GM04503 (cell line): ENCODE measurements at places on chromosomes 1 and 21.
A peak's percentile ranks its signal among the peaks of the same experiment; 100 is the strongest.

GRCh38 chr1:29546496-29546895 lies 310.2 kb downstream of the PTPRU start:
- no peak for DNase-seq

GRCh38 chr1:196650403-196650802 lies 1.4 kb upstream of the CFH start:
- DNase-seq = no peak

DNA sequence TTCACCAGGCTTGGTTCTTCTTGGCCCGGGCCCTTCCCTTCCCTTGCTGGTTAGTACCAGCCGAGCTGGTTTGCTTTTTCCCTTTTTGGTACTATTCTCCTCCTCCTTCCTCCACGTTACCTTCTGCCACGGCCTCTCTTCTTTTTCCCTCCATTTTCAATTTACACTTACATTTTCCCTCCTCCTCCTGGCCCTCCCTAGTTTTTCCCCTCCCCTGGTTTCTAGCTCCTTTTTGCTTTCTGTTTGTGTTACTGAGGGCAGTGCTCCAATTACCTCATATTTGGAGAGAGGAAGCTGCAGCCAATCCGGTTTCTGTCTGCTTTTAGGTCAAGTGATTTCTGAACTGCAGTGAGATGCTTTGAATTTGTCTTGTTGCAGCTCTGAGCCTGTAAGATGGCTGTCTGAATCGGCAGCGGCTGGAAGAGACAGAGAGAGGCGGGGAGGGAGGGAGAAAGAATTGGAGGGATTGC lies 63.7 kb downstream of the MACF1 start:
- DNase-seq = peak; percentile 70

- no peak for DNase-seq
These were observed 49.5 kb downstream of the KIAA1614 start for GRCh38 chr1:180962178-180962577.

- DNase-seq = no peak
These were observed 161.6 kb upstream of the KCNJ15 start for GRCh38 chr21:38095220-38095619.

GRCh38 chr1:153352523-153352922 lies 3.9 kb upstream of the PGLYRP4 start:
- DNase-seq = peak; percentile 11

- DNase-seq = no peak
These were observed 135.1 kb downstream of the AK5 start for GRCh38 chr1:77416692-77417450.

DNA sequence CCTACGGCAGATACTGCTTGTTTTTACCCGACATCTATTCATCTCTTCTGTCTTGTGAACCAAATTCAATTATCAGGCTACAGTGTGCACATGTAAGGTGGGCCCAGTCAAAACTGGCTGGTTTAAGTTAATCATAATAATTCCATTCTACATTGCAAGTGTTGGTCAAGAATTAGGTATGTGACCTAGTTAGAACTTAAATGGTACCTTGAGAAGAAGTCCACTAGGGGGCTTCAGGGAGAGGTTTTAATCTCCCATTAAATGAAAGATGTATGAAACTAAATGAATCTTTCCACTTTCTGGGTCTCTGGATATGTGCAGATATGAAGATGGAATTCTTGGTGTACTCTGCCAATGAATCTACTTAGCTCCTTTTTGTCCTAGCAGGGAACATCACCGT lies 187.1 kb downstream of the CDC42BPA start:
- DNase-seq = peak; percentile 10

DNA sequence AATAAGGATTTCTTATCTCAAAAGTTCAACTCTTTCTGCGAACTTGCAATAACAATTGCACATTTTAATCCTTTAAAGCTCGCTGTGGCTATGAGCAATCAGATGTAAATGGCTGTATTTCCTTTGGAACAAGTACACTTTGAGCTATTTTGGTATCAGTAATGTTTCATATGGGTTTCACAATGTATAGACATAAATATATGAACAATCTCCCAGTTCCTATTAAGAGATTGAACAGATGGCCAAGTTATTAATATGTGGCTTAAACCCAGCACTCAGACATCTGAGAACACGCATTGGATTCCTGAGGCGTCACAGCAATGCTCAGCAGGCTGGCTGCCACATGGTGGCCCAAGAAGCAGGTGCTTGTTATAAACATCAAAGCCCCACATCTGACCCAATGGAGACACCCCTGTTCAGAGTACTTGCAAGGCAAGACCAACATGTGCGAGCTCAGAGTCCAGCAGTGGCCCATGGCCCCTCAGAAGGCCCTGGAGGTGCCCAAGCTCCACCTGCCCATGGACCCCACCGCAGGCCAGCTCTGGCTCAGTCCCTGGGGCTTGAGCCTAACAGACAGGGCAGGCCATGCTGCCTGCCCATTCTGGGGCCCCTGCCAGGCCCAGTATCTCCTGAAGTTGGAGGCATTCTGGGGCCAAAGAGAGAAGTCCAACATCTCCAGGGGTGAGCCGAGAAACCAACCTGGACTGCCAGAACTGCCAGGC lies 23.7 kb downstream of the PSMG1 start:
- no peak for DNase-seq

GRCh38 chr1:29696656-29697390 lies 460.5 kb downstream of the PTPRU start:
- no peak for DNase-seq

DNA sequence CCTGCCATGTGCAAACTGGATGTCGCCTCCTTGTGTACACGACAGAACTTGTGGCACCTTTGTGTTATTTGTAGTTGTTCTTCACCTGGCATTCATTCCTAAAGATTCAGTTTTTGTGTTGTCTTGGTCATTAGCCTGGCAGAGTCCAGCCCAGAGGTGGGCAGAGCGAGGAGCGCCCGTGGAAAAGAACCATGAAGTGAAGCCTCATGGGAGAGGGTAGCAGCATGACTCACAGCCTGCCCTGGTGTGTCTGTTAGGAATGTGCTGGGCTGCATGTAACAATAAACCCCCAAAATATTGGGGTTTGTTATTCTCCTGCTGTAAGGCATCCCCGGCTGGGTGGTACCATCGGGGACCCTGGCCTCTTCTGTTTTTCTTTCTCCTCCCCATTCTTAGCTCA lies 124.9 kb upstream of the TMEM51 start:
- no peak for DNase-seq

GRCh38 chr1:110138956-110139355 lies 11.3 kb upstream of the SLC6A17 start:
- DNase-seq = no peak

GRCh38 chr21:46111857-46112724 lies 14.2 kb downstream of the COL6A2 start:
- no peak for DNase-seq

GRCh38 chr1:113675302-113675701 lies 84.0 kb downstream of the PHTF1 start:
- no peak for DNase-seq
